ENCODE measurements at places on chromosomes 2 and 18.

DNA sequence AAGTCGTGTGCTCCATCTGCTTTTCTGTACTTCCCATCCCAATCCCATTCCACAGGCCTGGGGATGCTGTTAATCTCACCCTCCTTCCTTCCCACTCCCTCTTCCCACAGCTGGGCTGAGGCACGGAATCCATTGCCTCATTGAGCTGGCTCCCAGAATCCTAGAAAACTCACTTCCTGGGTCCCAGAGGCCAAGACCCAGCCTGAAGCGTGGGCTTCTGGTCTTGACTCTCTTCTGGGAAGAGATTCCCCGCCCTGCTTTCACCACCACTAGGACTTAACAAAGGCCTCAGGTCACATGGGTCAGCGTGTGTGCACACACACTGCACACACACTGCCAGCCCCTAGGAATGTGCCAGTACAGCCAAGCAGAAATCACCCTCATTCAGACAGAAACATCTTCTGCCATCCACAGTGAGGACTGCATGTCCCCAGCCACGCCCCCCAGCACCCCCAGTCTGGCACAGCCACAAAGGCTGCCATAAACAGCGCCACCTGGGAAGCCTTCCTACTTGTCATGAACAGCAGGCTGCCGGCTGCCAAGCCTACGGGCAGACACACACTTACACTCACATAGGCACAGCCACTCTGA lies 165.8 kb downstream of the TNS1 start:
- no peak for DNase-seq

DNA sequence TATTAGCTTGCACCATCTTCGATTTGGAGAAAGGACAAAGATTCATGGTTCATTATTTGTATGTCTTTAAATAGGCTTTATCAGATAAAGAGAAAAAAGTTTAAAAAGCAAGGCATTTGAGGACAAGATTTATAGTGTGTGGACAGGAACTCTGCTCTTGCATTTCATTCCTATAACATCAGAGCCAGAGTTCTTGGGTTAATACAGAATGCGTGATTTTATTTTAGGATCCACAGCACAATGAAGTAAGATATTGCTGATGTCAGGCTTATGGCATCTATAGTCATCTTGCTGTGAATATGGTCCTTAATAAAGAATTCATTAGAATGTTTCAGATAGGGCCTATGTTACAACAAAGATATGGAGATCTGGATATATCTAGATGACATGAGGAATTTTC lies 19.7 kb downstream of the RASGRP3 start:
- DNase-seq: no peak

DNA sequence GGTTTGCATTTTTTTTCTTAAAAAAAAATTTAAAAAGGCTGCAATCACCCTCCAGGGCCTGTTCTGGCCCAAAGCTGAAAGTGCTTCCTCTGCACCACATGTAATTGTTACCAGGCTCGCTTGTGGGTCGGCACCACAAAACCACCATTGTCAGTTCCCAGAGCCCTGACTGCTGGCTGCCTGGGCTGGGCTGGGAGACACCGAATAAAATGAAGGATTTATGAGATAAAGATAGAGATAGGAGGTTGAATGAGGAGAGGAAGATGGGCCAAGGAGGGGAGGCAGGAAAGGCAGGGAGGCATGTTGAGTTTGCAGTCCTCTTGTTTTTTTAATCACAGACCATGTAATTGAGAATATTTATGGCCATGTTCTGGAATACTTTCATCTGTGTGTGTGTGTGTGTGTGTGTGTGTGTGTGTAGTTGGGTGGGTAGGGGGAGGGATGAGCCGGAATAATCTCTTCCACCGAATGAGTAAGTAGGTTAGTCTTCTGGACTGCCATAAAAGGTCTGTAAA lies 14.7 kb downstream of the NRP2 start:
- no peak for DNase-seq

GRCh38 chr2:10500601-10501361 lies 52.7 kb upstream of the ODC1 start:
- no peak for DNase-seq

GRCh38 chr2:128341621-128342020 lies 23.0 kb upstream of the HS6ST1 start:
- no peak for DNase-seq

All from activated naive CD4-positive, alpha-beta T cell (primary cell).